WERI-Rb-1 (cell line): ENCODE measurements at places on chromosomes 5 and 9.
A peak's percentile ranks its signal among the peaks of the same experiment; 100 is the strongest.

DNA sequence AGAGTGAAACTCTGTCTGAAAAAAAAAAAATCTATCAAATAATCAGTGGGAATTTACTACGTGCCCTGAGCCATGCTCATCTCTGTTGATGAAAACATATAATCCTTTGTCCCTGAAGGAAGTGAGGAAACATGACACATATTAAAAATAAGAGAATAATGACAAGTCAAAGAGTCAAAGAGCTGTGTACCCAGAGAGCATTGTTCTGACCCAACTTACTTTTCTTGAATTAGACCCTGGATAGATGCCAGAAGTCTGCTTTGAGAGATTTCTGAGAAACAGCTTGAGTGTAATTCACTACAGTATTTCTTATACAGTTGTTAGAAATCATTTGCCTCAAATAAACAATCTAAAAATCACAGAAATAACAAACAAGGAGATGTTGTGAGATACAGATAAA, 490.0 kb upstream of the PIK3R1 start:
- no peak for DNase-seq

- no peak for DNase-seq
These were observed 62.3 kb upstream of the TNFAIP8 start for GRCh38 chr5:119293516-119293829.

DNA sequence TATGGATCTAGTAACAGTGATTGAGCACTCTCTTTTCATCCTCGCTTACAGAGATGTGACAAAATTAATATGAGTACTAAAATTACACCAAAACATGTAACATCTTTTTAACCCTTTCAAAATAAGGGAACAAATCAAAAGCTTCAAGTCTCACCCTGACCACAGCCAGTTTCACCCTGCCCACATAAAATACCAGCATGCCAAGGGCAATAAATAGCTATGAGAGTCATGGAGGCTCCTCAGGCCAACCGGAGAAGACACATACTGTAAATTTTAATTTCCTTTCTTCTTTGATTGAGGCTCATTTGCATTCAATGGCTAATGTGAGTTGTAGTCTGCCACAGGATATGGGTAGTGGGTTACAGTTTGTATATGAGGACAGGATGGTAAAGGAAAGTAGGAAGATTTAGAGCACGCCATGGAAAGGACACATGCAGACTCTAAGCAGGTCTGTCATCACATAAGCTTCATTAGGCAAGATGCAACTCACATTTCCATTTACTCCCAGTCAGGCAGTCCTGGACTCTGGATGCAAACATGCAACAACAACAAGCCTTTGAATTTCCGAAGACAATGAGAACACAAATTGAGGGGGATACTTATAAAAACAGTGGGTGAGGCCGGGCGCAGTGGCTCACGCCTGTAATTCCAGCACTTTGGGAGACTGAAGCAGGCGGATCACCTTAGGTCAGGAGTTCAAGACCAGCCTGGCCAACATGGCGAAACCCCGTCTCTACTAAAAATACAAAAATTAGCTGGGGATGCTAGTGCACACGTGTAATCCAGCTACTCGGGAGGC, 11.3 kb downstream of the IL4 start:
- no peak for DNase-seq

- DNase-seq = no peak
These were observed 28.0 kb upstream of the CCNG1 start for GRCh38 chr5:163409384-163409783.

- DNase-seq = no peak
These were observed 7.8 kb downstream of the TEX48 start for GRCh38 chr9:114674076-114674797.

DNA sequence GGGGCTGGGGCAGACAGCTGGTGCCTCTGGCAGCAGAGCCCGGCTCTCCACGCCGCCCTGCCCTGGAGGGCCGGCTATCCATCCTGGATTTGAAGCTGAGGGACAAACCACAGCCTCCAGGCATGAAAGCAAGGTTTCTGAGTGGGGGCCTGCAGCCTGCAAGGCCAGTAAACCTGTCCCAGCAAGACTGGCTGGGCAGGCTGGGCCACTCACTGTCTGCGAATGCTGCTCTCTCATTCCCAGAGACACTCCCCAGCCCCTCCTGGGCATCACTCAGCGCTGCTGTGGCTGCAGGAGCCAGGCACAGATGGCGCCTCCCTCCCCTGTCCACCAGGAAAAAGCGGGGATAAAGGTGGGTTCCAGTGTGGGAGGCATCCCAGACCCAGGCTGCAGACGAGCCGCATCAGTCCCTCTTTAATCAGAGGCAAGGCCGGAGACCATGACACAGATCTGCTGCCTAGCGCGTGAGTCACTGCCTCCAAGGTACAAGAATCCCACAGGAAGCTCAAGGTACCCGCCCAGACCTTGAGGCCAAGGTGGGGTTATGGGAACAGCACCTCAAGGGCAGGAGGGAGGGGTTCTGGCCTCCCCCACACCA, 118.0 kb downstream of the VAV2 start:
- peak; percentile 74 for DNase-seq

DNA sequence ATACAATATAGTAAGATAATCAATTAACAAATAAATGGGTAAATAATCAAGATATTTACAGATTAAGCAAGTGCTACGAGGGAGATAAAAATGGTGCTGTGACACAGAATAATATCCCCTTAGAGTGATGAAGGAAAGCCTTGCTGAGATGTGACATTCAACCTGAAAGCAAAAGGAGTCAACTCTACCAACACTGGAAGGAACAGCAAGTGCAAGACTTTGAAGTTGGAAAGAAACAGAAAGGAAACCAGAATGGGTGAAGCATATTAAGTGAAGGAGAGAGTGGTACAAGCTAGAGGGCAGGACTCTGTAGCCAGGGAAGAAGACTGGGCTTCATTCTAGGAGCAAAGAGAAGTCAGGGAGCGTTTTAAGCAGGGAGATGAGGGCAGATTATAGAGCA, 12.2 kb upstream of the MEGF9 start:
- no peak for DNase-seq

DNA sequence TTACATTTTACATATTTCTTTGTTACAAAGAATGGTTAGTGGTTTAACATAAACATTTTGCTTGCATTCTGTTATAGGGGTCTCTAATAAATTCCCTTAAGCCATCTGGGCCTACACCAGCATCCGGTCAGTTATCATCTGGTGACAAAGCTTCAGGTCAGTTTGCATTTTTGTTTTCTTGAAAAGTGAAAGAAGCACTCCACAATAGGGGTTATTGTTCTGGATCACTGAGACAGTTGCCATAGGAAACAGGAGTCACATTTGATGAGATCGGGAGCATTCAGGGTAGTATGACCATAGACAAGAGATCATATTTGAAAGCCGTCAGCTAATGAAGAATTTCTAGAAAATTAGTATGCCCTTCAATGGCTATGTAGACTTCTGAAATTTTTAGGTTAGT, 63.6 kb downstream of the NUP214 start:
- no peak for DNase-seq

GRCh38 chr9:12185856-12186255, 507.3 kb upstream of the TYRP1 start:
- no peak for DNase-seq

GRCh38 chr5:151027961-151028479, 7.6 kb downstream of the GPX3 start:
- no peak for DNase-seq

DNA sequence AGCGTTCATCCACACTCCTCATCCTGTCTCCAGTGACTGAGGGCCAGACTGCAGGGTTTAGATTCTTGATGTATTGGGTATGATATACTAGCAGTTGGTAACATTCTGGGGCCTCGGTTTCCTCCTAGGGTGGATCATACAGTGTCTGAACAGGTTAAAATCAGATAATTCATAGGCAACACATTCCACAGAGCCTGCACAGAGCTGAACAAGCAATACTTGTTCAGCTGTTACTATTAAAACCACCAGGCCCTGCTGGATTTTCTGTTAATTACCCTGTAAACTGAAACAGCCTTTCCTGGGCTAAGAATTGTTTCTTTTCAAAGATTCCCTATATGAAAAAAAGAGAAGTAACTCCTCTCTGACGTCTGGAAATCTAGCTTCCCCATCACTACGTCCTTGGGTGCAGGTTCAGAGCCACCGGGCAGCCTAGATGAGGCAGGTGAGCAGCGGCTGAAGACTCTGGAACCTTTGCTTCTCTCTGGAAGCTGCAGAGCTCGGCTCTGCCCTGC, 1313.5 kb upstream of the WWC1 start:
- no peak for DNase-seq

DNA sequence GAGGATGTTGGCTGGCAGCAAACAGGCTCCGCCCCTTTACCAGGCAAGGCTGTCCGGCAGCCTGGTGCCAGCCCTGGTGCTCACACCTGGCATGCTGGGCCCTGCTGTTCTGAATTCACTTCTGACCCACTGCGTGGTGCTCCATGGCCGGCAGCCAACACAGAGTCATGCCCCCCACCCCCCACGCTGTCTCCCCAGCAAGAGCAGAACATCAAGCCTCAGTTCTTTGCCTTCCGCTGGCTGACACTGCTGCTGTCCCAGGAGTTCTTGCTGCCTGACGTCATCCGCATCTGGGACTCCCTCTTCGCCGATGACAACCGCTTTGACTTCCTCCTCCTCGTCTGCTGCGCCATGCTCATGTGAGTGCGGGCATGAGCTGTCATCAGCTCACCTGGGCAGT, 12.6 kb upstream of the ENDOG start:
- DNase-seq = no peak

DNA sequence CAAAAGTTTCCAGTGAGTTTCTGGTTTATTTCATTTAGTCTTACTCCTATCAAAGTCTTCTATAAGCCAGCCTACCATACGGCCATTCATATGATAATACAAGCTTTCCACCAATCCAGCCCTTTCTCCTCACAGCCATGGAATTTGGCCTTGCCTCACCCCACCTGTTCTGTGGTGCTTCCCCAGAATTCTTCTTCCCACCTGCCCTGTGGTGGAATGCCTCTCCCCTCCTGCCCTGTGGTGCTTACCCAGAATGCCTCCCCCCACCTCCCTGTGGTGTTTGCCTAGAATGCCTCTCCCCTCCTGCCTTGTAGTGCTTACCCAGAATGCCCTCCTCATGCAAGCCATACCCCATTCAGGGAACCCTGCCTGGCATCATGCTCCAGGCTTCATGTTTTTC, 90.3 kb upstream of the APC start:
- no peak for DNase-seq

DNA sequence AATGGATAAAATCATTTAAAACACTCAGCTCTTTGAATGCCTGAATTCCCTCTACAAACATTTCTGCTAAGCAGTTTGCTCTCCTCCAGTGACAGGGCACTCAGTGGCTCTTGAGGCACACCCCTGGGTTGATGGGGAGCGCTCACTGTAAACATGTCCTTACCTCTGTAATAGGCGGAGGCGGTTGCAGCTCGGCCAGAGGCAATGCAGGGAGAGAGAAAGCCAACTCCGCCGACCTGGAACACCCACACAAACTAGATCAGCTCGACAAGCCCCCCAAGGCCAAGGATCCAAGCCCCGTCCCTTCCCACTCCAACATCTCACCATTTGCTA, 329 bp downstream of the CDC23 start:
- peak; percentile 12 for DNase-seq

GRCh38 chr5:88944751-88945531, 62.0 kb upstream of the MEF2C start:
- no peak for DNase-seq

DNA sequence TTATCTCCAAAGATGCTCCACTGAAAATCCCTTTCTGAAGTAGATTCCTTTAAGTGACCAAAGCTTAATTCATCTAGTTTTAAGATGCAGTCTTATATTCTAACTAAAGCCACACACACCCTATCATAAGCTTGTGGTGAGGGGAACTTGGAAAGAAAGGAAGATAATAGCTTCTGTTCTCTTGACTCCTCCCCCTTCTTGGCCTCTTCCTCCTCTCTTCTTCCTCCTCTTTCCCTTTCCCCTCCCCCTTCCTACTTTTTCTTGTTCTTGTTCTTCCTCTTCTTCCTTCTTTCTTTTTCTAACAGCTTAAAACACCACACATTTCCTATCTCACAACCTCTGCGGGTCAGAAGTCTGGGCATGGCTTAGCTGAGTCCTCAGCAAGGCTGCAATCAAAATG, 23.5 kb downstream of the IL7R start:
- DNase-seq = no peak

DNA sequence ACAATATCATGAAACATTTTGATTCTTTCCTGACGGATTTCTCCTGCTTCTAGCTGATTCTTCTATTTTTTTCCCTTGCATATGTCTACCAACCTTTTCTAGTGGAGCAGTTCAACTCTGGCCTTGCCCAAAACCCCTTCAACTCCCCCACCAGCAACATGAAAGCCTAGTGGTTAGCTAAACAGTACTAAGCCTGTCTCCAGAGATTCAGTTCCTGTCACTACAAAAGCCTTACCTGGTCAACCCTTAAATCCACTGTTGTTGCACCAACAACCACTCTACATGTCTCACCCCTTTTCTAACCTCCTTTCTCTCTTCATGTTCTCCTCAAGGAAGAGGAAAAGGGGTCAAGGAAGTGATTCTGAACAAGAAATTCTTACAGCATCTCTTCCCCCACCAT, 74.8 kb upstream of the PIK3R1 start:
- DNase-seq = no peak

- DNase-seq = no peak
These were observed 419.9 kb upstream of the CDH9 start for GRCh38 chr5:27458287-27458686.

GRCh38 chr5:140664030-140664358, 710 bp upstream of the WDR55 start:
- DNase-seq = no peak

- DNase-seq = no peak
These were observed 87.1 kb downstream of the ANXA2R start for GRCh38 chr5:42953041-42953440.

DNA sequence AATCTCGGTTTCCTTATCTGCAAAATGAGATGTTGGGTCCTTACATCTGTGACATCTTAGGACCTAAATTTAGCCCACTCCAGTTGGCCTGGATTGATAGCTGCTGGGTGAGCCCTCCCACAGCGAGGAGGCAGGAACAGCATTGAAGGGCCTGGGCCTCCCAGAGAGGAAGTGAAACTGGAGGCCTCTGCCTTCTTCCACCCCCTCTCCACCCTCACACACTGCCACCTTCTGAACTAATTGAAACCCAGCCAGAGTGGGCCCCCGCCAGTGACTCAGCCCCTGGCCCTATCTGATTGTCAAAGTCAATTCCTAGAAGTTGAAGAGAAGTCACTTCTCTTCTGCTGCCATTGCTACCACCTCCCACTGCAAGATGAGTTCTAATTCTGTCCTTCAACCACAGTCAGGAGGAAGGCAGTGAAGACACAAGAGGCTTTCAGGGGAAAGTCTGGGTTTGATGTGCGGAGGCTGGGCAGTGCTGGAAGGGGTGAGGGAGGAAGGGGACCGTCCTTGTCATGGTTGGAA, 55.2 kb upstream of the NEK6 start:
- DNase-seq = no peak

DNA sequence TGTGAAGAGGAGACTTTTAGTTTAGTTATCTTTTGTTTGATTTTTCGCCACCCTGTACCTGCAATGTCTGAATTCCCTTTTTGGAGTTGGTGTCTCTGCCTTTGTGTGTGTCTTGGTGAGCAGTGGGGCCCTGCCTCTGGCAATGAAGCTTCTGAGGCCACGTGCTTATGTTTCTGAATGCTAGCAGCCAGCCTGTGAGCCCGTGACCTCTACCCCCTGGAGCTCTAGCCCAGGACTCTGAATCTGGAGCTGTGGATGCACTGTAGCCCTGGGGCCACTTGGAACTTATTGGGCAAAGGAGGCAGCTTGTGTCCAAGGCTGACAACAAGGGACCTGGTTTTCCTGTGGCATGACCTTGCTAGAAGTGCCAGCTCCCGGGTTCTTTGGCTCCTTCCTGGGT, 19.4 kb downstream of the ENTREP1 start:
- no peak for DNase-seq

- no peak for DNase-seq
These were observed 12.9 kb downstream of the ADRA1B start for GRCh38 chr5:159929176-159929575.
